Posterior cingulate gyrus (tissue), 11 donors: ENCODE measurements at places on chromosomes 7 and 10.

DNA sequence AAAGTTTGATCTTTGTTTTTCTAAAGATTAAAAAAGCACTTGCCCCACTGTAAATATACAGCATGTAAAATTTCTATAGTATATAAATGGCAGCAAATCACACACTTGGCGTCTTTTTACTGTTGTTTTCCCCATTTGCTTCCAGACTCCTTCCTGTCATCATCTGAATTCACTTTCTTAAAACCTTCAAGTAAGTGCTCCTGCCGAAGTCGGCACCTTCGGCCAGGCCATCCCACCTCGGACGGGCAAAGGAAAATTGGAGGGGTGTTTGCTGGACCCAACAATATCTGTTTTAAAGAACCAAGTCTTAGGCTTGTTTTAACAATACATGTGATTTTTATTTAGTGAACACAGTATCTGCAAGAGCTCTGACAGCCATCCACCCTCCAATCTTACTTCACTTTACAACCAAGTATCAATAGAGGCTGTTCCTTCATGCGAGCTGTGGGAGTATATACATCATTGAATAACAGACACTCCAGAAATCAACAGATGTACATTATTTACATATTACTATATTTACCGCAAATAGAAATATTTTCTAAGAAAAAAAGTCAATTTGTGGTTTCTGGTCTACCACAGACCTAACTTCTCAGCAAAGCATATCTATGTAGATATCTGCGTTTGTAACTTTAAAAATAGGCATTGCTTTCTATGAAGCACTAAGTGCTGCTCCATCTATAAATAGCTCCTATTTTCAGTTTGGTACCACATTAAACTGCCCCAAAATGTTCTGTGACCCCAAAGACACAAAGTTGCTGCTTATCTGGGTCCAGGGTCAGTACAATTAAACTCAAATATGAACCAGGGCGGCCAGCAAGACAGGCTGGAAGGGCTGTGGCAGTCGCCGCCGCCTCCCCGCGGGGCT, 110.7 kb downstream of the CYTH3 start:
- DNase-seq = no peak

- DNase-seq = no peak
Measured at GRCh38 chr7:4017081-4017480, 665.0 kb upstream of the FOXK1 start.

GRCh38 chr10:62056698-62057097, 155.2 kb downstream of the ARID5B start:
- no peak for DNase-seq

DNA sequence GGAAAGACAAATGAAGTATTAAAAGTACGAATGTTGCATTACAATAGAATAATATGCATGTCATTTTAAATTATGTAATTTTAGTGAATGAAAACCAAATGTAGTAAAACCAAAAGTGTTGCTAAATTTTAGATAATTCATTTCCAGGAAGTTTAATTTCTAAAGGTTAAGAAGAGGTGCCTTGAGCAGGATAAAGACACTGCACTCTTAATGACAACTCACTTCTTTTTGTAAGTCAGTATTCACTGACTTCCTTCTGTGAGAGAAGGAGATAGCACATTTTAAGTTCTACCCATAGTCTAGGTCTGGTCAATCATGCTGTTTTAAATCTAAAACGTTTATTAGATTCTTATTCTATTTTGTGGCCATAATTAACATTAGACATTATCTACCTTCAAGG, 160.2 kb downstream of the CRPPA start:
- no peak for DNase-seq

DNA sequence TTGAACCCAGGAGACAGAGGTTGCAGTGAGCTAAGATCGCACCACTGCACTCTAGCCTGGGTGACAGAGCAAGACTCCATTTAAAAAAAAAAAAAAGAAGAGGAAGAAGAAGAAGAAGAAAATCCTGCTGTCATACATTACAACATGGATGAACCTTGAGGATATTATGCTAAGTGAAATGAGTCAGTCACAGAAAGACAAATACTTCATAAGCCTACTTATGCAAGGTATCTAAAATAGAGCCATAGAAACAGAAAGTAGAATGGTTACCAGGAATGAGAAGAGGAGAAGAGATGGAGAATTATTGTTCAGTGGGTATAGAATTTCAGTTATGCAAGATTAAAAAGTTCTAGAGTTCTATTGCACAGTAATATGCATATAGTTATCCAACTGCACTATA, 466.5 kb downstream of the PLXNA4 start:
- no peak for DNase-seq

- peak; percentile 39 for DNase-seq
Measured at GRCh38 chr7:48875045-48875916, 49.1 kb upstream of the CDC14C start.

GRCh38 chr7:135236727-135237126, 3.1 kb downstream of the STRA8 start:
- DNase-seq = no peak

GRCh38 chr7:98678215-98678614, 61.1 kb downstream of the NPTX2 start:
- DNase-seq = no peak

DNA sequence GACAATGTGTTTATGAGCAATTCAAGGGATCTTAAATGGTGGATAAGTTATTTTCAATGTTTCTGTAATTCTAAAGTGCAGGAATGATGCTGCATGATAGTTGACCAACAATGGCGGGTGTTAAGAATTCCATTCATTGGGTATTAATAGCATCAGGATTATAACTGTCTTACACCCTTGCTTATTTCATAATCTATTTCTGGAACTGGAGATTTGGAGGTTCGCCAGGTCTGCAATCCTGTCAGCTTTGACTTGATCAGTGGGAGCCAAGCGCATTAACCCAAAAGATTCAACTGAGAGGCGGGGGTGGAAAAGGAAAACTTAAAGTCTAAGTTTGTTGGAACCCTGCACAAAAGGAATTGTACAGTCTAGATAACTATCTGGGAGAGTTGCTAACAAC, 114.9 kb upstream of the ZEB1 start:
- no peak for DNase-seq

DNA sequence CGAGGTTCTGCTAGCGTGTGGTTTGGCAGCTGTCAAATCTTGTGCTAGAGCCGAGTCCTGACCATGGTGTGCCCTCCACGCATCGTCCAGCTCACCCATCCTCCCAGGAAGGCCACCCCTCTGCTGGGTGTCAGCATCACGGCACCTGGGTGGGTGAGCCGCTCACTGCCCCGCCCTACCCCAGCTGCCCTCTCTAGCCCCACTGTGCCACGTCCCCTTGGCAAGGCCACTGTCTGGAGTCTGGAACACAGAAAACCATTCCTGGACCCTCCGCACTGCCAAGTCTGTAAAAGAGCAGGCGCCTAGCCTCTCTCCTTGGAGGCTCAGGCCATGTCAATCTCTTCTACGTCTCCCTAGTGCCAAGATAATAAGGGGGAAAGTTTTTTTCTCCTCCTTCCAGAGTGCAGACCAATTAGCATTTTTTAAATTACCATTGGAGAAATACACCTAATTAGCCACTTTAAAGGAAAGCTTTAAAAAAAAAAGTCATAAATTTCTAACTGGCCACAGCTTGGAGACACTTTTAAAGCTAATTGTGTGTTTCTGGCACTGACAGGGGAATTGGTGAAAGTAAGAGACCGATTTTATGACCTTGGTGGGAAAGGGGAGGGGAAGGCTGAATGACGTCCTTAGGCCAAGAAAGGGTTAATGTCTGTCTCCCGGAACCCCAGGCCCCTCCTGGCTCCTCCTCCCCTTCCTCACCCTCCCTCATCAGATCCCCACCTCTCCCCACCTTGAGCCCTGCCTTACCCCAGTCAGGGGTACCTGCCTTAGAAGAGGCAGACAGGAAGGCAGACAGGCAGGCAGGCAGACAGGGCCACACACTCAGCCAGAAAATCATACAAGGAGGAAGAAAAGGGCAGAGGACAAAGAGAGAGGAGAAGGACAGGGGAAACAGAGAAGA, 151.2 kb downstream of the PLXNA4 start:
- no peak for DNase-seq

DNA sequence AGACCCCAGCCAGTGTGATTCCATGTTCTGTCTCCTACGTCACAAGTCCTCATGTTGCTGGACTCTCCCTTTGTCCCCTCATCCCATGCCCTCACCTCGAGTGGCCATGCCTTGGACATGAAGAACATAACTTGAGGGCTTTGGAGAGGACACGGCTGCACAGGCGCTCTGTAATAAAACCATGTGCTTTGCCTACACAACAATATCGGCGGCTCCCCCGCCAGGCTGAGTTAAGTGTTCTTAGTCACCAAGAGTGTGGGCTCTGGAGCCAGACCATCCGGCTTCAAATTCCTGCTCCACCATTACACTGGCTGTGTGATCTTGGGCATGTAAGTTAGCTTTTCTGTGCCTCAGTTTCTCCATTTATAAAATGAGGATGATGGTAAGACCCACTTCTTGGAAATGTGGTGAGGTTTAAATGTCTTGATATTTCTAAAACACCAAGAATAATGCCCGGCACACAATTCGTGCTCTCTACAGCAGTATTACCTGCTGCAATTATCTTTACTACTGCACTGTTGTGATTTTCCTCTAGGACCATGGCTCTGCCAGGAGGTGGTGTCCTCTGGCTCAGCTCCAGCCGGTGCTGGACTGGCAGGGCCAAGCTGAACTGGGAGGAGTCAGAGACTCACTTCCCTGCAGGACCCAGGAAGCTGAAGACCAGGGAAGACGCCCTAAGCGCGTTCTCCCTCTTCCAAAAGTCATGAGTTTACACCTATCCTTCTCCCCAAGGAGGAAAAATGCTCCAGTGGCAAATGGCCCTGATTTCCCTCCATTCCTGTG, 15.7 kb downstream of the SLIT1 start:
- DNase-seq = peak; percentile 88

DNA sequence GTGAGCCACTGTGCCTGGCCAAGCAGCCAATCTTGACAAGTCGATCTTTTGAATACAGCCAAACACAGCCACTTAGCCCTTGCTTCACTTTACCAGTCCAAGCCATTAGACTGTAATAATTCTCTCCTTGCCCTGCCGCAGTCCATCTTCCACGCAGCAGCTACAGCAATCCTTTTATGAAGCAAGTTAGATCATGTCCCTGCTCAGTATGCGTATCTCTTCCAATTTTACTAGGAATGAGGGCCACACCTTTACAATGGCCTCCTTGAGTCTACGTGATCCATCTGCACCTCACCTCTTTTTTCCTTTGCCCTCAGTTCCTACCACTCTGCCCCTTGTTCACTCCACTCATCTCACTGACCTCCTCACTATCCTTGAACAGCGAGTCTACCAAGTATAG, 22.2 kb downstream of the GSAP start:
- DNase-seq = no peak

- no peak for DNase-seq
Measured at GRCh38 chr7:158273138-158273651, 314.4 kb downstream of the PTPRN2 start.

- peak; percentile 98 for DNase-seq
Measured at GRCh38 chr10:125060826-125061556, 99.4 kb downstream of the CTBP2 start.

- DNase-seq = no peak
Measured at GRCh38 chr10:30853066-30853465, 178.6 kb downstream of the ZNF438 start.

DNA sequence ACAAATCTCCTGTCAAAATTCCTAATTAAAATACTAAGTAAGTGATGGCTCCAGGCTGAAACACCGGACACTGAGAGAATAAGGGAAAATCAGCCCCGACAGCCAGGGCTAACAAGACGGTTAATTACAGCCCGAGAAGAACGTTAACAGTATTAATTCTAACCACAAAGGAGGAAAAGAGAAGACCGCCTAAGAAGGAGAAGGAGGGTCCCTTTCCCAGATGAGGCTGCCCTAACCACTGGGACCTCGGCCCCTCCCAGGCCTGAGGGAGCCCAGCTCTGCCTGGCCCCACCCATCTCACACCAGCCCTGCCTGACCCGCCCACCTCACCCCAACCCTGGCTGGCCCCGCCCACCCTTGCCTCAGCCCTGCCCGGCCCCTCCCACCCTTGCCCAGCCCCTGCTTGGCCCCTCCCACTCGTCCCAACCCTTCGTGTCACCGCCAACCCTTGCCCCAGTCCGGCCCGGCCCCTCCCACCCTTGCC, 51.3 kb downstream of the PWWP2B start:
- DNase-seq = no peak

GRCh38 chr10:130764651-130765050, 546.9 kb downstream of the TCERG1L start:
- DNase-seq = no peak

GRCh38 chr7:42214060-42214679, 22.8 kb downstream of the GLI3 start:
- no peak for DNase-seq

DNA sequence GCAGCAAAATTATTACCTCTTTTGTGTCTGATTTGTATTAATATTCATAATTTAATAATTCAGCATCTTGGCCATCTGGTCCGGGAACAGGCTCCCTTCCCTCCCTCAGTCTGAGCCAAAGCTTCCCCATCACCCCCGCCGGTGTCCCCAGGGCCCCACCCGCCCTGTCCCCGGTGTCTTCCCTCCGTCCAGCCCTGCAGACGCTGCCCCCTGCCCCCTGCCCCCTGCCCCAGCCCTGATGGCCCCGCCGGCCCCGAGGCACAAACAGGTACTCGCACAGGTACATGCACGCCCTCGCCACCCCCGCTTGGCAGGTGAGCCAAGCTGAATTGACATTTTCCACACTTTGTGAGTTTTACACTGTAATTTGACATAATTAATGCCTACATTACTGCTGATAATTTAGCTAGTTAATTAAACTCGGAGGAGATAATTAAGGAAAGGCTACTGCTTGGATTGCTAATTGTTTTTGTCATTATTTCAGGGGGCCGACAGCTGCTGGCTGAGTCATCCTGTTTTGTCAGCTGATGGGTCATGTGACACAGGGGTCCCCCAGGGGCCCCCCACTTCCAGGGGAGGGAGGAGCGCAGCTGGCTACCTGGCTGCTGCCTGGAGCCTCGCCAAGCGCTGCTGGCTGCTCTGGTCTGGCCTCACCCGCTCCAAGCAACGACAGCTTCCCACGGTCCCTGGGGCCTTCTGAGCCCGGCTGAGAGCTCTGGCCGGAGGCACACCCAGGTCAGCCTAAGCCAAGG, 36.6 kb downstream of the MICALL2 start:
- DNase-seq = no peak

GRCh38 chr10:117168729-117169128, 28.6 kb upstream of the KCNK18 start:
- DNase-seq = no peak
